Temporal lobe (tissue), 4 donors: ENCODE measurements at places on chromosomes 4 and X. TPM values are rescaled to one million over a fixed set of nuclear protein-coding genes. Genes with fewer than 3 reads are reported as not detected.

Gene TLR6
- 0.49 TPM for total RNA-seq

Gene FMR1NB
- not detected for total RNA-seq

Gene SHROOM4
- total RNA-seq, result 2.0 TPM

Gene AMTN
- total RNA-seq, result not detected

Gene SCFD2
- total RNA-seq, result 22.1 TPM

Gene PCDH7
- total RNA-seq, result 35.2 TPM

Gene KIAA1210
- under 0.01 TPM for total RNA-seq

Gene HTR2C
- total RNA-seq, result 1.5 TPM

Gene CFAP47
- total RNA-seq, result 3.2 TPM

Gene OCRL
- total RNA-seq, result 32.5 TPM

Gene GLRA3
- total RNA-seq, result 6.1 TPM

Gene VCX3B
- not detected for total RNA-seq

Gene EDA2R
- total RNA-seq, result 0.49 TPM

Gene UTP3
- 17.0 TPM for total RNA-seq

Gene ZCCHC18
- 21.6 TPM for total RNA-seq

Gene BEX4
- 77.2 TPM for total RNA-seq

Gene GSTCD
- total RNA-seq, result 27.0 TPM

Gene SPARCL1
- total RNA-seq, result 68.4 TPM

Gene GPR143
- 0.98 TPM for total RNA-seq

Gene VCX
- not detected for total RNA-seq

Gene TCEAL2
- total RNA-seq, result 26.6 TPM

Gene DCAF8L2
- total RNA-seq, result not detected

Gene LANCL3
- total RNA-seq, result 1.5 TPM

Gene UBA1
- total RNA-seq, result 149 TPM

Gene NPNT
- 47.9 TPM for total RNA-seq

Gene LUZP4
- not detected for total RNA-seq

Gene PPBP
- total RNA-seq, result 2.0 TPM

Gene SAGE1
- not detected for total RNA-seq

Gene ARSD
- total RNA-seq, result 8.6 TPM

Gene MAGEB10
- not detected for total RNA-seq

Gene CLGN
- 4.2 TPM for total RNA-seq

Gene SPP1
- total RNA-seq, result 73.0 TPM

Gene GLOD5
- not detected for total RNA-seq

Gene TAF7L
- total RNA-seq, result under 0.01 TPM

Gene PDGFC
- 23.4 TPM for total RNA-seq

Gene STARD8
- total RNA-seq, result 2.5 TPM

Gene SLC16A2
- 16.2 TPM for total RNA-seq

Gene CCDC149
- total RNA-seq, result 19.2 TPM

Gene AGTR2
- total RNA-seq, result not detected

Gene ADH4
- total RNA-seq, result not detected

Gene UGT2B10
- total RNA-seq, result not detected
